ENCODE measurements at places on chromosomes 1 and 21. TPM values are rescaled to one million over a fixed set of nuclear protein-coding genes. Genes with fewer than 3 reads are reported as not detected.

GRCh38 chr1:151995774-151996173 is 2.1 kb upstream of the S100A10 start:
- no peaks in the 10 kb centered on the region for H3K27me3 ChIP-seq
- DNase-seq: no peak
- no peak overlapping the region for H3K4me3 ChIP-seq
- peaks cover 3% of the 10 kb centered on the region for H3K36me3 ChIP-seq

DNA sequence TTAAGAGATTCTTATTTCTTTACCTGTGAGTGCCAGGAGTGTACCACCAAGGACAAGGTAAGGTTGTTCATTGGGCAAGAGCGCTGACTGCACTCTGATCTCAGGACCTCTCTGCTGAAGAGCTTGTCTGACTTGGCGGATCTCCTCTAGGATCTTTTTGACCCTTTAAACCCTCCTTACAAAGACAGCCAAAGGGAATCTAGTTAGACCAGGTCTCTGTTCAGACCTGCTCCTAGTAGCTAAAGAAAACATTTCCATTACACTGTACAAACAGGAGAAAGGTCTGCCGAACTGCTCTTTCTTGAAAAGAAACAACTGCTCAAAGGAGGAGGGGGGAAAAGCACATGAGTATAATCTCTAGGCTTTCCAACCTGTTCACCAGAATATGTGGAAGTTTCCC is 49.3 kb downstream of the SMYD2 start:
- no peak for DNase-seq
- H3K27ac ChIP-seq: no peak overlapping the region

GRCh38 chr1:178864326-178864725 is 6.6 kb downstream of the ANGPTL1 start:
- H3K4me3 ChIP-seq: no peak overlapping the region
- no peaks in the 10 kb centered on the region for H3K27me3 ChIP-seq
- H3K27ac ChIP-seq: no peak overlapping the region
- no peaks in the 10 kb centered on the region for H3K36me3 ChIP-seq
- no peak for DNase-seq
- H3K4me1 ChIP-seq: peaks cover 7% of the 10 kb centered on the region

DNA sequence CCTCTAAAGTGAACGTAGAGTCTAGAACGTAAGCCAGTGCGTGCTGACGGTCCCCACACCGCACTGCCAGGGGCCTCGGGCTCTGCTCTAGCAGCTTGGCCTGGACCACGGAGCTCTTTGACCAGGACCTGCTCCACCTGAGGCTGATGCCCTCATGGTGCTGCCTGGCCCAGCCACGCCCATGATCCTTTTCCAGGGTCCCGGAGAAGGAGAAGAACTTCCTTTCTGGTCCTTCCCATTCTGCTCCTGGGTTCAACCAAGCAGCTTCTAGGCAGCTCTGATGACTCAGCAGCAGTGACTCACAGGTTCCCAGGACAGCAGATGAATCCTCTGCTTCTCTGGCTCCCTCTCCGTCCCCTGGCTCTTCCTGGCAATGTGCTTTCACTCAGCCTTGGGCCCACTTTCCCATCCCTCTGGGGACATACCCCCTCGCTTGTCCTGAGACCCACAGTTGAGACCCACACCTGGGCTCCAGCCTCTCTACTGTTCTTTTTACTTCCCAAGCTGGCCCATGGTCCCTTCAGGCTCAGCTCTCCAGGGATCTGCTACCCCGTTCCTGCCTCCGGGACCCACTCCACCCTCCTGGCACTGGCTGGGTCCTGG is 246.3 kb upstream of the RAB4A start:
- H3K27me3 ChIP-seq: peaks cover 2% of the 10 kb centered on the region
- H3K4me3 ChIP-seq: no peak overlapping the region
- peaks cover 14% of the 10 kb centered on the region for H3K4me1 ChIP-seq
- H3K27ac ChIP-seq: no peak overlapping the region
- peak; percentile 63 for DNase-seq
- no peaks in the 10 kb centered on the region for H3K36me3 ChIP-seq

DNA sequence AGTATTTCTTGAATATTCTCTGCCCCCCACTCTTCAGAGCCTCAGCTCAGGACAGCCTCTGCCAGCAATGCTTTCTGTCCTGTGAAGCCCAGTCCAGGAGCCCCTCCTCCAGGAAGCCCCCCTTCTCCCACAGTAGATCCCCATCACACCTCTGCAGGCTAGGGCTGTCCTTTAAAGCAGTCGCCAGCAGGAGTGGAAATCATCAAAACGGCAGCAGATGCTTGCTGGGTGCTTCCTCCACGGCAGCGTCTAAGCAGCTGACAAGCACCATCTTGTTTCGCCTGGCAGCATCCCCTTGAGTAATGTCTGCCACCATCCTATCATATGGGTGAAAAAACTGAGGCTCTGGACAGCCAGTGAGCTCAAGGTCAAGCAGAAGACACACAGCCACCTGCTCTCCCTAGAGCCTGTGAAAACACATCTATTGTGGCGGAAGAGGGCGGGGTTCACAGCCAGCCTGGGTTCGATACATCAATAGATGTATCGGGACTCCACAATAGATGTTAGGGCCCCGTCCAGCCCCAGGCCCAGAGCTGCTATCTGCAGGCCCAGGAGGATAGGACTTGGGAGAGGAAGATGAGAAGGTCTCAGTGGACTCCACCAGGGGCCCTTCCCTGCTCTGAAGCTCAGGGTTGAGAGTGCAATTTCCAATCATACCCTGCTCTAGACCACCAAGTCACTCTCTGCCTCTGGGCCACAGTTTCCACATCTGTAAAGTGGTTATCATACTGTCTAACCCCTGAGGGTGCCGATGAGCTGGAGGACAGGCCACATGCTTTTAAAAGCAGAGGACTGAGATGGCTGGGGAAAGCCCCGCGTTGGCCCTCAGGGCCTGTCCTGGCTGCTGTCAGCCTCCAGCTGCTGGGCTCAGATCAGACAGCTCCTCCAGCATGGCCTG is 17.5 kb downstream of the RUNX3 start:
- H3K4me3 ChIP-seq: peak overlapping the region; percentile 3
- H3K36me3 ChIP-seq: peaks cover 77% of the 10 kb centered on the region
- peak overlapping the region; percentile 71 for H3K27ac ChIP-seq
- peaks cover 46% of the 10 kb centered on the region for H3K4me1 ChIP-seq

OR2T11 gene
- not detected for total RNA-seq

THRAP3 gene
- total RNA-seq: 149 TPM

CA6 gene
- total RNA-seq: 0.27 TPM

DNA sequence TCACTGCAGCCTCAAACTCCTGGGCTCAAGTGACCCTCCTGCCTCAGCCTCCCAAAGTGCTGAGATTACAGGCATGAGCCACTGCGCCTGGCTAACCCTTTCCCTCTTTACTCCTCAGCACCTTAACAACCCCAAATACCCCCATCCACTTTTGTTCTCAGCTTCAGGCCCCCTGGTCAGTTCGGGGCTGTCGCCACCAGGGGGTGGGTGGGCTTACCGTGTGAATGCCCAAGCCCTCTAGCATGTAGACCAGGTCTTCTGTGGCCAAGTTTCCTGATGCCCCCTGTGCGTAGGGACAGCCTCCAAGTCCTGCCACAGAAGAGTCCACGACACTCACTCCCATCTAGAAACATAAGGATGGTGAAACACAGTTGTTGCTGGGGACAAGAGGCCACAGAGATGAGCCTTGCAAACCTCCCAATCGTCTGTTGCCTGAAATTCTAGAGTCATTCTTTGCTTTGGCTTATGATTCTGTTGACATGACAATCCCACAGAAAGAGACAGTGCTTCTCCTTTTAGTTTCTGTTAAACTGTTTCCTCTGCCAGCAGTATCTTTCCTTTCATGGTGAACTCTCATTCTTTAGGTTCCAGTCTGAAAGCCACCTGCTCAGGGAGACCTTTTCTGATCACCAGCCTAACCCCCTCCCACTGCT is 3.8 kb upstream of the GALE start:
- H3K27me3 ChIP-seq: no peaks in the 10 kb centered on the region
- H3K4me1 ChIP-seq: peaks cover 7% of the 10 kb centered on the region
- no peak overlapping the region for H3K4me3 ChIP-seq
- peaks cover 3% of the 10 kb centered on the region for H3K36me3 ChIP-seq
- no peak overlapping the region for H3K27ac ChIP-seq

KCNJ6 gene
- total RNA-seq: not detected

LRRIQ3 gene
- 2.7 TPM for total RNA-seq

GRCh38 chr1:234841710-234842231 is 231.8 kb upstream of the IRF2BP2 start:
- H3K4me1 ChIP-seq: peaks cover 75% of the 10 kb centered on the region
- H3K27me3 ChIP-seq: no peaks in the 10 kb centered on the region
- no peak for DNase-seq
- peak overlapping the region; percentile 27 for H3K4me3 ChIP-seq
- no peaks in the 10 kb centered on the region for H3K36me3 ChIP-seq
- peak overlapping the region; percentile 75 for H3K27ac ChIP-seq

S100A14 gene
- total RNA-seq: 0.34 TPM

DNA sequence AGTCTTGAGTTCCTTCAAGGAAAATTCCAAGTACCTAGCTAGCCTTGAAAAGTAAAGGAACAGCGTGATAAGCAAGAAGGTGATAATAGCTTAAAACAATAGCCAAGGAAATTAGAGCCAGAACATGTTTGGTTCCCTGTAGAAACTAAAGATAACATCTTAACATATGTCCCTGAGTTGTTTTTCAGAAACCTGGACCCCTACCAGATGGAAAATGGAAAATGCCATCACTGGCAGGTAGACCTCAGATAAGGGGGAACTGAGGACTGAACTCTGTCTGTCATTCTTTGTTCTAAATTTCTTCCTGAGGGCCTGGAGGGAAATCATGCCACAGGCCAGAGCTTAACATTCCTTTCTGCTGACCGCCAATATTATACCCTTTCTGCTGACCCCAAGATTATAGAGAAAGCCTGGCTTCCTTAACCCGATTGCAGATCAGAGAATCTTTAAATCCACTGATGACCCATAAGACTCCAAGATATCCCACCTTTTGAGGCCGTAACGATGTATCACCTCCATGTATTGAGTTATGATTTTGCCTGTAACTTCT is 23.4 kb downstream of the CNIH3 start:
- DNase-seq: no peak
- no peaks in the 10 kb centered on the region for H3K36me3 ChIP-seq
- H3K27ac ChIP-seq: no peak overlapping the region
- H3K4me1 ChIP-seq: peaks cover 8% of the 10 kb centered on the region
- H3K27me3 ChIP-seq: no peaks in the 10 kb centered on the region

- no peaks in the 10 kb centered on the region for H3K27me3 ChIP-seq
- peaks cover 11% of the 10 kb centered on the region for H3K4me1 ChIP-seq
- H3K27ac ChIP-seq: no peak overlapping the region
- H3K4me3 ChIP-seq: no peak overlapping the region
- DNase-seq: no peak
- H3K36me3 ChIP-seq: no peaks in the 10 kb centered on the region
These were observed 32.9 kb downstream of the FCRL5 start for GRCh38 chr1:157519451-157519850.

DNA sequence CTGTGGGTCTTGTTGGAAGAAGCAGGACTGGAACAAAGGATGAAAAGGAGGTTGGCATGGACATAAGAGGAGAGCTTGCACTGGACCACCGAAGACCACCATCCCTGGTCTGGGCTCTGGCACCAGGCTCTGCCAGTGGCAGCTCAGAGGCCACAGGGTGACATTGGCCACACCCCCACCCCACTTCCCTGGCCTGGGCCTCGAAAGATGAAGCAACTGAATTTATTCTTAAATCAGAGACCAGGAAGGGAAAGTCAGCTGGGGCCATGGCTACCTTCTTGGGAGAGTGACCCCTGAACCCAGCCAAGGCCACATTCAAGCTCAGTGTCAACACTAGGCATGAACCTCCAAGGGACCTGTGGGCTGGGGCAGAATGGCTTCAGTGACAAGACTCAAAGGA is 4.0 kb downstream of the KLHDC7A start:
- peaks cover 16% of the 10 kb centered on the region for H3K27me3 ChIP-seq
- no peak overlapping the region for H3K27ac ChIP-seq
- H3K4me3 ChIP-seq: no peak overlapping the region
- H3K36me3 ChIP-seq: no peaks in the 10 kb centered on the region
- no peaks in the 10 kb centered on the region for H3K4me1 ChIP-seq

DENND2C gene
- total RNA-seq: 0.65 TPM

GRCh38 chr21:40733024-40733397 is 113.9 kb downstream of the DSCAM start:
- DNase-seq: no peak
- H3K36me3 ChIP-seq: no peaks in the 10 kb centered on the region
- no peak overlapping the region for H3K27ac ChIP-seq
- H3K4me1 ChIP-seq: no peaks in the 10 kb centered on the region
- H3K4me3 ChIP-seq: no peak overlapping the region

RNU1-2 gene
- total RNA-seq: 1,573 TPM

Measured in activated CD4-positive, alpha-beta T cell treated with anti-CD3 and anti-CD28 coated beads for 36 hours (primary cell).